ENCODE measurements at places on chromosomes 3 and 15.

- DNase-seq: no peak
These were observed 143.1 kb upstream of the LINGO1 start for GRCh38 chr15:77775837-77776236.

- no peak for DNase-seq
These were observed 13.0 kb upstream of the TSEN2 start for GRCh38 chr3:12471241-12471640.

DNA sequence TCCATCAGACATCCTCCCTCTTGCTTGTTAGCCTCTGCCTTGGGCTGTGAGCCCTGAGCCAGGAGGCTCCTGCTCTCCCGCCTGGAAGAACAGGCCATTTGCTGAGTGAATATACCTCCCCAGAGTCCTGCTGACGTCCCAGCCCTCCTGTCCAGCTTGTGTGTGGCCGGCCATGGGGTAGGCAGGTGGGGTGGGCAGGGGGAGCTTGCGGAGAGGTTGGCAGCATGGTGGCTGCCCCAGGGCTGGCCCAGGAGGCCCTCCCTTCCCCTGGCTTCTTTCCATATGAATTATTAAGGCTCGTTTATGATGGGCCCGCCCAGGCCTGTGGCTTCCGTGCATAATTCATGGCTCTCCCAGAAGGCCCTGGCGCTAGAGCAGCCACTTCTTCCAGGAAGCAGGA lies 18.7 kb downstream of the CACNA2D2 start:
- DNase-seq: no peak

DNA sequence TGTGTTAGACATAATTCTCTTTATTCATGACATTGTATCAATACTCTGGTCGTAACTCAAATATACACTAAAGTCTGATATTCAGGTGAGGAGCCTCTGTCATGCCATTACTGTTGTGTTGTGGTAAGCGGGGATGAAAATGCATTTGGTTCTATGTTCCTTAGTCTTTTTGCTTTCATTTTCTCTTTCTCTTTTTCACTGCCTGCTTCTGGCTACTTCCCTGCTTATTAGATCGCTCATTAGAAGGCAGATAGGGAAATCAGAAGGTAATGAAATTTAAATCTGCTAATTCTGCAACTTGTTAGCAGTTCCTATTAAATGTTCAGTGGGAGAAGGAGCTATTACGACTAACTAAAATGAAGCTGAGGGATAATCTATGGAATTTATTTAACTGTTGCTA lies 345.0 kb downstream of the GRM7 start:
- DNase-seq: no peak

- no peak for DNase-seq
These were observed 84.5 kb downstream of the TRAK1 start for GRCh38 chr3:42175386-42176240.

- no peak for DNase-seq
These were observed 34.9 kb downstream of the PRKCD start for GRCh38 chr3:53195602-53196574.

- DNase-seq: no peak
These were observed 384.1 kb downstream of the PLOD2 start for GRCh38 chr3:145776782-145777408.

DNA sequence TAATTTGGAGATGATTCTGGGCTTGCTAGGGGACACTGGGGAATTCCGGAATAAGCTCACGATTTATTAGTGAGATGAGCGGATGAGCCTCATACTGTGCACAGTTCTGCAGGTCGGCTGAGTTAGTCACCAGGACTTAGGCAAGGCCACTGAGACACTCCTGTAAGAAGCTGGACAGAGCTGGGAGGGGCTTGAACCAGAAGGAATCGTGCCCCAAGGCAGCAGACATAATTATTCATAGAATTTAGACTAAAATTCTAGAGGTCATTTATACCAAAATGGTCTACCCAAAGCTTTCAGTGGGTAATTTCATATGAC lies 121.4 kb downstream of the VGLL4 start:
- no peak for DNase-seq
